ENCODE measurements at places on chromosomes 3 and 15.

DNA sequence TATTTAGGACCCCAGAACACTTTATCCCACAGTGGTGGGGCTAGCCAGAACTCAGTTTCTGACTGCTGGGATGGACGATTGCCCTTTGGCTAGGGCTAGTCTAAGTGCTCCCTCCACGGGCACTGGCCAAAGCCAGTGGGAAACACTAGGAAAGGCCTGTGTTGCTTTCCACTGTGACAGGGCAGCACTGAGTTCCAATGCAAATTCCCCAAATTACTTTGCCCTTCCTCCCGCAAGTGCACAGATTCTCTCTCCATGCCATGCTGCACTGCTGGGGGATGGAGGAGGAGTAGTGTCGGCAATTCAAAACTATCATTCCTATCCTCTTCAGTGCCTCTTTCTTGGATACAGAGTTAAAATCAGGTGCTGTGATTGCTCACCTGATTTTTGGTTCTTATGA lies 100.0 kb downstream of the SH3GL3 start:
- no peak for DNase-seq

DNA sequence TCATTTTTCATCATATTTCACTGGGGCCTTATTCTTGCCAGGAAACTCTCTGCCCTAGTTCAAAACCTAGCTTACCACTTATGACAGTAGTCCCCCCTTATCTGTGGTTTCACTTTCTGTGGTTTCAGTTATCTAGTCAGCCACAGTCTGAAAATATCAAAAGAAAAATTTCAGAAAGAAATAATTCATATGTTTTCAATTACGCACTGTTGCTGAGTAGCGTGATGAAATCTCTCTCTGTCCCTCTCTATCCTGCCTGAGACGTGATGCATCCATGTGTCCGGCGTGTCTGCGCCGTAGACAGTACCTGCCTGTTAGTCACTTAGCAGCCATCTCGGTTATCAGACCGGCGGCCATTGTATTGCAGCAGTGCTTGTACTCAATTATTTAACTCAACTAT lies 369.9 kb upstream of the MCTP2 start:
- DNase-seq = no peak

DNA sequence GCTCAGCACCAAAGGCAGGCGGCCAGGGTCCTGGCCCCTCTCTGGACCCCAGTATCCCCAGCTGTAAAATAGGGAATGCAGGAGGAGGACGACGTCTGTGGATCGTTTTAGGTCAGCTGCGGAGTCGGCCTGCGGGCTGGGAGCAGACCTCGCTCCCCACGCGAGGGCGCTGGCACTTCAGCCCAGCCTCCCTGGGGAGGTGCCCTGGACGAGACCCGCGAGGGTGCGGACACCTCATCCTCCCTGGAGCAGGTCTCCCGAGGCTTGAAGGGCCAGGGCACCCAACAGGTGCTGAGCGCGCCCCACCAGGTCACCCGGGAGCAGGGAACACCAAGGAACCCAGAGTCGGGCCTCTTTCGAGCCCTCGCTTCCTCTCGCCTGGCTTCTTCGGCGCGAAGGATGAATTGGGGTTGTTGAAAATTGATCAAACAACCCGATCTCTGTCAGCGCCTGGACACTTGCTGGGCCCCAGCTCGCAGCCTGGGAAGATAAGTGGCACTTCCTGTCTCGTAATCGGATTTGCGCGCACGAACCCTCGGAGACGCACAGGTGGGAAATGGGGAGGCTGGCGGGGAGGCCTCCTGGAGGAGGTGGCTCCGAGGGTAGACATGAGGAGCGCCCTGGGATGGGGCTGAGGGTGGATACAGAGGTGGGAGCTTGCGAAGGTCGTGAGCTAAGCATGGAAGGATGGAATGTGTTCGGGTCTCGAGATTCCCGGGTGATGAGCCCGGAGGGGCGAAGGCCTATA lies 588 bp upstream of the VIPR1 start:
- peak; percentile 21 for DNase-seq

- no peak for DNase-seq
Observed at GRCh38 chr3:20588781-20589180, 402.8 kb upstream of the SGO1 start.

- no peak for DNase-seq
Observed at GRCh38 chr3:100869787-100870186, 123.4 kb downstream of the ABI3BP start.

DNA sequence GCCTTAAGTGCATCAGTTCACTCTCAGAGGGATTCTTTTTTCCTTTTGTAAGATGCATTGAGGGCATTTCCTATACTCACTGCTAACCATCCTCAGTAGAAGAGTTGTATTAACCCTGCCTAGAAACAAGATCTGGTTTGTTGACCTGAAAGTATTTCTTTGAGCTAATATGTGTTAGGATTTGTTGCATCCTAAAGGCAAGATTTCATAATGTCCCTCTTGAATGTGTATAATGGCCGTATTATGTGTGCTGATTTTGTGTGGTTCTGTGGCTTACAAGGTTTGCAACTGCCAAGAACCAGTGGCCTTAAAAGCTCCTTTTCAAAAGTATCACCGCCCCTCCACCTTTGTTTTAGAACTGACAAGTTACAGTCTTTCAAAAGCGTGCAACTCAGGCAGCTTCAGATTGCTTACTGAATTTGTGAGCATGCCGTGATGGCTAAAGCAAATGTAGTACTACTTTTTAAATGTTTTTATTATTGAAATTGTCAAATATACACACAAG lies 182.0 kb upstream of the BHLHE40 start:
- DNase-seq = no peak

DNA sequence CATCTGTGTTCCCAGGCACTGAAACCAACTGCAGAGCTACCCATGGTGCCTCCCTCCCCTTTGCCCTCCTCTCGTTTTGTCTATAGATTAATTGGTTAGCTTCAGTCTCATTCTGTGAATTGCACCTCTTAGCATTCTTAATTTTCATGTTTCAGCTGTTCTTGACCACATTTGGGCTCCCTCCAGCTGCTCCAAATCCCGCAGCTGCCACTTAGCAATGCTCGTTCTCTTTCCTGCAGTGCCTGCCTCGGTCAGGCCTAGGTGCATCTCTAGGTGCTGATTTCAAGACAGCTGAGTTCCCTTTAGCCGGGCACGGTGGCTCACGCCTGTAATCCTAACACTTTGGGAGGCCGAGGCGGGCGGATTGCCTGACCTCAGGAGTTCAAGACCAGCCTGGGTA lies 47.0 kb upstream of the SMAD3 start:
- DNase-seq = no peak

- DNase-seq = peak; percentile 73
Observed at GRCh38 chr3:39146611-39147591, 6.5 kb downstream of the CSRNP1 start.

DNA sequence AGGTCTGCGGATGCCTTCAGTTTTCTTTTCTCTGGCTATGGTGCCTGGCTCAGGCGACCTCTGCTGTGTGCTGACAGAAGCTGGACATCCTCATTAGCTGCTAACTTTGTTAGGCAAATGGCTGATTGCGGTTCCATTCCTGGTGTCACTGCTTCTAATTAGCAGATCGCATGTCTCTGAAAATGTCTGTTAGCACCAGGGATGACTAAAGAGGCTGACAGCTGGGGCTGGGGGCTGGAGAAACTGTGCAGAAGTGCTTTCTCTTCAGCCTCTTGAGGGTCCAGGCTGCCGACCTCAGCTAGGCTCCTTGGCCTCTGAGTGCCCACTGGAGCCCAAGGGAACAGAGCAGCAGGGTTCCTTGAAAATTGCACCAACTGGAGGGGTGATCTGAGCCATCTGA lies 39.3 kb downstream of the CHCHD6 start:
- no peak for DNase-seq

DNA sequence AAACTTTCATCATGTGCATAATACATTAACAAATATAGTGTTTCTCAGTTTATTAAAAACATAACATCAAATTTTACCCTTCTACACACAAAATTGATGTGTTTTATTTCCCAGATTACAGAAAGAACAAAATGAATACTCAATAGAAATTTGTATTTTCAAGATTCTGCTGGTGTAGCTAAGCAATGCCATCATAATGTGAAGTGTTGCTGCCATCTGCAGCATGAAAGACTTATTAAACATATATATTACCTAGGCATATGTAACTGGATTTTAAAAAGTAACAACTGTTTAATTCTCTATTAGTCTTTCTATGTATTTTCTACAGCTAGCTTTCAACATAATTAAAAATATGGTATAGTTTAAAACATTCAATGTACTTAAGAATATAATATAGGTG lies 27.5 kb downstream of the PLSCR5 start:
- DNase-seq = peak; percentile 39

- no peak for DNase-seq
Observed at GRCh38 chr15:28118531-28118930, 19.4 kb upstream of the OCA2 start.

GRCh38 chr3:22734207-22734606 lies 468.9 kb upstream of the UBE2E2 start:
- DNase-seq = no peak
